Activated T-helper 17 cell treated with anti-CD3 and anti-CD28 coated beads, Interleukin-2, amount 50 U/mL, for 72 hours (primary cell): ENCODE measurements at places on chromosomes 4 and X. TPM values are rescaled to one million over a fixed set of nuclear protein-coding genes. Genes with fewer than 3 reads are reported as not detected.

Gene CXCL3
- not detected for total RNA-seq

Gene ADAMTS3
- total RNA-seq = not detected

Gene DUX4
- not detected for total RNA-seq

Gene VAMP7
- 28.7 TPM for total RNA-seq

Gene SPACA5B
- total RNA-seq = not detected

Gene PCDH7
- total RNA-seq = not detected

Gene GK2
- not detected for total RNA-seq

Gene IGSF1
- not detected for total RNA-seq

Gene MAGEB1
- total RNA-seq = not detected

Gene NPNT
- not detected for total RNA-seq

Gene AFAP1
- 29.8 TPM for total RNA-seq

Gene MED28
- total RNA-seq = 50.9 TPM

Gene VSIG1
- 0.71 TPM for total RNA-seq

Gene EGF
- not detected for total RNA-seq

Gene TFE3
- 35.0 TPM for total RNA-seq

Gene RBM46
- total RNA-seq = not detected

Gene CITED1
- total RNA-seq = not detected

Gene ARR3
- total RNA-seq = not detected

Gene ZNF718
- total RNA-seq = 1.7 TPM

Gene ESX1
- total RNA-seq = not detected

Gene SPINK2
- total RNA-seq = not detected

Gene MUC7
- not detected for total RNA-seq
